ENCODE measurements at places on chromosomes 11 and 22.

- no peak for DNase-seq
Observed at GRCh38 chr11:110110854-110111253, 17.7 kb downstream of the ZC3H12C start.

- DNase-seq = no peak
Observed at GRCh38 chr22:29892315-29893156, 9.6 kb downstream of the MTMR3 start.

- DNase-seq = no peak
Observed at GRCh38 chr11:119722281-119722794, 6.7 kb downstream of the NECTIN1 start.

DNA sequence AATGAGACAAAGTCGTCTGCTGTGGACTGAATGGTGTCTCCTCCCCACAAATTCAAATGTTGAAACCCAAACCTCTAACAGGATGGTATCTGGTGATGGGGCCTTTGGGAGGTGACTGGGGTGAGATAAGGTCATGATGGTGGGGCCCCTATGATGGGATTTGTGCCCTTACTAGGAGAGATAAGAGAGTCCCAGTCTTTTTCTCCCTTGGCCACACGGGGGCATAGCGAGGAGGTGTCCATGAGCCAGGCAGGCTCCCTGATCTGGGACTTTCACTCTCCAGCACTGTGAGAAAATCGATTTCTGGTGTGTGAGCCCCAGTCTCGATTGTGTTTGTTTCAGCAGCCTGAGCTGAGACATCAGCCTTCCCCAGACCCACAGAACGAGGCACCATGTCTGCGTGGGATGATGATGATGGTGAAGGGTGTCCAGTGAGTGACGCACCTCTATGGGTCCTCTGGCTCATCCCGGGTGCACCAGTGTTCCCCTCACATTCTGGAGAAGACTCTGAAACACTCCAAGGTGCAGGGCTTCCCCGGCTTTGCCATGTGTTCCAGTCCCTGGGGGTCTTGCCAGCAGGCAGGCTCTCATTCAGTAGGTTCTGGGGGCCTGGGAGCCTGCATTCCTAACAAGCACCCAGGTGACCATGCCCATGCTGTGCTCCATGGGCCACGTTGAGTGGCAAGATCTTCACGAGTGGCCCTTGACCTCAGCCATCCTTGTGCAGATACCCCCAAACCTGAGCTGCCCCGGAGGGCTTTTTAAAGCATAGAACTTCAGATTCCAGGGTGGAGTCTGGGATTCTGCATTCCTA lies 363.0 kb downstream of the CTTN start:
- no peak for DNase-seq

DNA sequence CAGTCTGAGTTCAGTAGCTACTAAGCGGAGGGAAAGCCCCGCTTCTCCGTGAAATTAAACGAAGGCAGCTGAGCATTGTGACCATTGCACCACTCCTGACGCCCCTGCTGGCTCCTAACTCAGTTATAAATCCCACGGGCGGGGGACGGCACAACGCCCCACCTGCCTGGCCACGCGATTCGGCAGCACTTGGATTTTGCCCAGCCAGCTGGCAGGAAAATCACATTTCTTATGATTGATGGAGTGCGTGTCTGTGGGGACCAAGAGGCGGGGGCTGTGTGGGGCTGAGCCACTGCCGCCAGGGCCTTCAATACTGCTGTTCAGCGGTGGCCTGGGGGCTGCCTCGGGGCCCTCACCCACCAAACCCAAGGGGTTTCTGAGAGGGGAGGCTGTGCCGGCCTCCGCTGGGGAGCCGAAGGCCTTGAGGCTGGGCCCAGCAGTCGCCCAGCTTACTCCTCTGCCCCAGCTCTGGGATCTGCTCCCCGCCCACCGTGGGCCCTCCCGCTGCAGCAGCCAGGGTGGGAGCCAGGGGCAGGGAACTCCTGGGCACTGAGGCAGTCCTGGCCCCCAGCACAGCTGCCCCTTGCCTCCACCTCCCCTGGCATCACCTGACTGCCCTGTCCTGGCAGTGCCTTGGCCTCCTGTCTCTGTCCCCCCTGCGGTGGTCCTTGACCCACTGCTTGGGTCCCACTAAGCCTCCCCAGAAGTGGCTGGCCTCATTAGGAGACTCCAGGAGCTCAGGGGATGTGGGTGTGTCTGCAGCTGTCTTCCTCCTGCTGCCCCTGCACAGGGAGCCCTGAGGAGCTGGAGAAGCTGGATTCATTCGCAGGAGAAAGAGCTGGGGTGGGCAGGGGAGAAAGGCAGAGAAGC lies 30.7 kb downstream of the SHISAL1 start:
- DNase-seq = no peak

DNA sequence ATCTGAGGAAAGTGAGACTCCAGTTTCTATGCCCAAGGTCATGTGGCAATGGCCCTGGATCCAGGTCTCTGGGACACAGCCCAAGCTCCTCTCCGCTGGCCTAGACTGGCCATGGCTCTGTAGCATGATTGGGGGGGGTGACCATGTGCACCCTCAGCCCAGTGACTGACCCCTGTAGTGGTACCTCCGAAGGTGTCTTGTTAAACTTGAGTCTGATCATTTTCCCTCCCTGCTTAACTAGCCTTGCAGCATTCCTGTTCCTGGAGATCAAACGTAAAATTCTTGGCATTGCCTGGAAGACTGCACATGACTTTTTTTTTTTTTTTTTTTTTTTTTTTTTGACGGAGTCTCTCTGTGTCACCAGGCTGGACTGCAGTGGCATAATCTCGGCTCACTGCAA lies 1116.0 kb downstream of the TBC1D22A start:
- DNase-seq = no peak

- no peak for DNase-seq
Observed at GRCh38 chr11:121032546-121032945, 8.6 kb downstream of the TBCEL start.

- no peak for DNase-seq
Observed at GRCh38 chr11:32311346-32312065, 123.8 kb downstream of the WT1 start.

- no peak for DNase-seq
Observed at GRCh38 chr22:45335021-45335818, 25.5 kb downstream of the FAM118A start.

GRCh38 chr22:49150801-49151221 lies 676.9 kb downstream of the BRD1 start:
- no peak for DNase-seq

- no peak for DNase-seq
Observed at GRCh38 chr11:115347106-115347505, 157.1 kb downstream of the CADM1 start.

DNA sequence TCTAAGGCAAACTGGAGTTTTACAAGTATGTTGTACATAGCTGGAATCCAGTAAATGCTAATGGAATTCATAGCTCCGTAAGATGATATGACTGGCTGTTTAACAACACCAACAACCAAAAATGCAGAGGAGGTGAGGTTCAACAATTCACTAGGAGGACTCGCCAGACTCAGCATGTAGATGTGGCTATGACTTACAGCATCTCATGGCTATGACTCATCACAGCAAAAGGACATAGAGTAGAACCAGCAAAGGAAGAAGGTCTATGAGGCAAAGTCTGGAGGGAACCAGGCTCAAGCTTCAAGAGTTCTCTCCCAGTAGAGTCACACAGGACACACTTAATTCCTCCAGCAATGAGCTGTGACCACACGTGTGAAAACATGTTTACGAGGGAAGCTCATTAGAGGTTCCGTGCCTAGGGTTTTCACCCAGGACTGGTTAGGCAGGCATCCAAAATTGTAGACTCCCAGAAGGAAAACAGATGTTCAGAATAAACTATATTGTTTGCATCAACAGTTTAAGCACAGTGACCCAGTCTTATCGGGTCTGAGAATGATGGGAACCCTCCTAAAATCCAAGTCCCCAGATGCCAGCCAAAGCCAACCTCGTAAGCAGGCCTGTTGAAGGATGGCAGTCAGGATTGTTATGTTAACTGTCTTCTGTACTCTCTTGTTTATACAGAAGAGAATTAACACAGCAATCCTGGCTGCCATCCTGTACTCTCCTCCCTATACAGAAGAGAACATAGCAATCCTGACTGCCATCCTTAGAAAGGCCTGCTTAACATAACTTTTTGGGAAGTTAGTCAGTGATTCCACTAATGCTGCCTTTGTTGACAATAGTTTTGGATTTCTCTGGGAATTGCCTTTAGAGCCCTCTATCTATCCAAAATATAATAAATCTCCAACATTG lies 116.6 kb downstream of the LARGE1 start:
- DNase-seq = no peak

DNA sequence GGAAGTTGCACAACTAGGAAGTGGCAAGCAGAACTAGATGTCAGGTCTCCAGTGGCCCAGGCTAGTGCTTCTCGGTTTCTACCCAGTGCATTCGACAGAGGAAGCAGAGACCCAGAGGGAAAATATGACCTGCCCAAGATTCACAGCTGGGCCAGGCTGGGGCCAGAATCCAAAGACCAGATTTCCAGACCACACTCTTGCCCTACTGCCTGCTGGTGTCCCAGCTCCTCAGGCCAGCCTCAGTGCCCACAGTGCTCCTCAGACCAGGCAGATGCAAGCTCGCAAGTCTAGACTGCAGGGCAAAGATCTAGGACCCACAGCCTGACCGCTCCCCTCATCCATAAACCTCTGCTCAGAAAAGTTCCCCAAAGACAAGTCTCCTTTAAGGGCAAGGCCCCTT lies 262.6 kb downstream of the BUD13 start:
- no peak for DNase-seq

- DNase-seq = no peak
Observed at GRCh38 chr11:96905143-96905542, 515.3 kb downstream of the JRKL start.

DNA sequence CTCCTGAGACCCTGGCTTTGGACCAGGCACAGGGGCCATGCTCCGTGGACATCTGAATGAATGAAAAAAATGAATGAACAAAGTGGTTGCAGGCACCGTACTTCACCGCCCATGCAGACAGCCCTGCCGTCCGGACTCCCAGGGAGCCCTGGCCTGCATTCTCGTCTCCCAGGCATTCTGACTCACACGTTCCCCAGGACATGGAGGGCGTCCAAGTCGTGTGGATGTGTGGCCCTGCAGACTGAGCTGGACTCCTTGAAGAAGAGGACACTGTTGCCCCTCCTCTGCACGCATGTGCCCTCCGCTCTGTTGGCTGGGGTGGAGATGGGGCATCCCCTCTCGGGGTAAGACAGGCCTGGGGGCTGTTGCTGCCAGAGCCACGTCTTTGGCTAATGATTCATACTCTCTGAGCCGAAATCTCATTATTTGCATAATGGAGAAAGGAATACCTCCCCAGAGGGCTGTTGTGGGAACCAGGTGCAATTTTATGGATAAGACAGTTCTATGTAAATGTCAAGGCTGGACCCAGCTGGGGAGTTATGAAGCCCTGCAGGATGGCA lies 49.7 kb downstream of the RTL6 start:
- peak; percentile 70 for DNase-seq

- DNase-seq = no peak
Observed at GRCh38 chr22:29700900-29701154, 19.0 kb upstream of the CABP7 start.

DNA sequence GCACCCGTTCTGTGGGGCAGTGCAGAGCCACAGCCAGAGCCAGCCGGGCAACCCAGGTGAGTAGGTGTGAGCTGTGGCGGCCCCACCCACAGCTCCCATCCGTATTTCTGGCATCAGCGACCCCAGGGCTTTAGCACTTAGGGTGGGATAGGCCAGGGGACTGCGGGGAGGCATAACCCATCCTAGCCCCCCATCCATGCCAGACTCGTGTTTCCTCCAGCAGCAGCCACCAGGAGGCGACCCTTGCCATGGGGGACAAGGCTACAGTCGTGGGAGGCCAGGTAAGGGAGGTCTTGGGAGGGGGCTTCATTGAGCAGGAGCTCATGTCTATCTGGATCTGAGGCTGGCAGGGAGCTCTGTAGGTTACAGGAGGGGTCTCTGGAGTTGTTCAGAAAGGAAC lies 873 bp downstream of the OTOG start:
- no peak for DNase-seq

DNA sequence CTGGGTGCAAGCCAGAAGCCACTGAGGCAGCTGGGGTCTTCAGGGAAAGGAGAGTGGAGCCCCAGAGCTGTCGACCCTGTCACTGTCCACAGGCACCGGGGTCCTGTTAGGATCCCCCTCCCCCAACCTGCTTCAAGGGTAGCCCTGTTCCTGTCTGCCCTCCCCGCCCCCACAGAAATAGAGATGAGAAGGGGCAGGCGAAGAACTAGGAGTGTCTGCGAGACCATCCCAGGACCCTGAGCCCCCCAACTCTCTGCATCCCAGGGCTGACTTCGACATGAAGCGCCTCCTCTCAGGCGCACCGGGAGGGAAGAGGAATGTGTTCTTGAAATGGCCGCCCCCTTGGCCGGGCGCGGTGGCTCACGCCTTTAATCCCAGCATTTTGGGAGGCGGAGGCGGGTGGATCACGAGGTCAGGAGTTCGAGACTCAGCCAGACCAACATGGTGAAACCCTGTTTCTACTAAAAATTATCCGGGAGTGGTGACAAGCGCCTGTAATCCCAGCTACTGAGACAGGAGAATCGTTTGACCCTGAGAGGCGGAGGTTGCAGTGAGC lies 607 bp upstream of the ZNF70 start:
- DNase-seq = no peak

- DNase-seq = no peak
Observed at GRCh38 chr11:21066030-21066429, 396.6 kb downstream of the NELL1 start.

GRCh38 chr11:34448223-34448994 lies 9.7 kb downstream of the CAT start:
- no peak for DNase-seq

GRCh38 chr22:50027639-50028537 lies 15.3 kb upstream of the IL17REL start:
- DNase-seq = no peak

- peak; percentile 46 for DNase-seq
Observed at GRCh38 chr22:33920927-33921524, 750 bp upstream of the LARGE1 start.

DNA sequence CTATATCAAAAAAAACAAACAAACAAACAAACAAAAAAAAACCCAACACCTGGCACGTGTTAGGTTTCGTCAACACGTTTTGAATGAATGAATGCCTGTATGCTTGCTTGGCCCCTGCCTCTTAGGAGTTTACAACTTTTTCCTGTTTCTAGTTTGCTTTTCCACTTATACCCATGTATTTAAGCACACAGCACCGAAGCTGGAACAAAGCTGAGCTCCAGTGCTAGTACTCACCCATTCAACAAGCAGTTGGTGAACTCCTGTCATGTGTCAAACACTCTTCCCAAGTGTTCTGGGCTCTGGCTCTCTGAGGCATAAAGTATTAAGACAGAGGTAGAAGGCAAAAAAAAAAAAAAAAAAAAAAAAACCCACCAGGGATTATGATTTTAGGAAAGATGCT lies 599.3 kb downstream of the BUD13 start:
- DNase-seq = no peak

- no peak for DNase-seq
Observed at GRCh38 chr11:10436224-10436623, 18.8 kb upstream of the AMPD3 start.

- DNase-seq = no peak
Observed at GRCh38 chr11:84564180-84564866, 1062.8 kb downstream of the DLG2 start.

- no peak for DNase-seq
Observed at GRCh38 chr11:105000167-105000566, 22.8 kb downstream of the CASP5 start.

- peak; percentile 6 for DNase-seq
Observed at GRCh38 chr22:43867839-43868635, 5.7 kb upstream of the SULT4A1 start.

GRCh38 chr11:87315229-87315628 lies 277.5 kb downstream of the TMEM135 start:
- no peak for DNase-seq

Data from non-pigmented ciliary epithelial cell (primary cell).